T-cell (primary cell): ENCODE measurements at places on chromosomes 13 and 19.

GRCh38 chr13:29227576-29227975, 367.9 kb downstream of the SLC7A1 start:
- DNase-seq: no peak

DNA sequence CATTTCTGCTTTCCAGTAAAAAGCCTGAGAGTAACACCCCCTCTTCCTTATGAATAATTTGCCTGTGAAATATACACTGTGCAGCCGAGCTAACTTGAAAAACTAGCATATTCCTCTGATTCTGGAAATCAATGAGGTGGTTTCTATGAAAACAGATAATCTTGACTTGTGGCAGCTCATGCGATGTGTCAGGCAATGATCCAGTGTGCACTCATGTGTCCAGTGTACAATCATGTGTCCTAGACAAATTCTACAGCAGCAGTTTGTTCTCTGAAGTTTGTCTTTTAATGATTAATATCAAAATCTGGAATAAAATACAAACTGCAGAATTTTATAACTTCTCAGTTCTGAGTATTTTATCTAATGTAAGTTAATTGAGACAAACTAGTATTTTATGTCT, 2213.9 kb upstream of the PCDH20 start:
- DNase-seq: no peak

DNA sequence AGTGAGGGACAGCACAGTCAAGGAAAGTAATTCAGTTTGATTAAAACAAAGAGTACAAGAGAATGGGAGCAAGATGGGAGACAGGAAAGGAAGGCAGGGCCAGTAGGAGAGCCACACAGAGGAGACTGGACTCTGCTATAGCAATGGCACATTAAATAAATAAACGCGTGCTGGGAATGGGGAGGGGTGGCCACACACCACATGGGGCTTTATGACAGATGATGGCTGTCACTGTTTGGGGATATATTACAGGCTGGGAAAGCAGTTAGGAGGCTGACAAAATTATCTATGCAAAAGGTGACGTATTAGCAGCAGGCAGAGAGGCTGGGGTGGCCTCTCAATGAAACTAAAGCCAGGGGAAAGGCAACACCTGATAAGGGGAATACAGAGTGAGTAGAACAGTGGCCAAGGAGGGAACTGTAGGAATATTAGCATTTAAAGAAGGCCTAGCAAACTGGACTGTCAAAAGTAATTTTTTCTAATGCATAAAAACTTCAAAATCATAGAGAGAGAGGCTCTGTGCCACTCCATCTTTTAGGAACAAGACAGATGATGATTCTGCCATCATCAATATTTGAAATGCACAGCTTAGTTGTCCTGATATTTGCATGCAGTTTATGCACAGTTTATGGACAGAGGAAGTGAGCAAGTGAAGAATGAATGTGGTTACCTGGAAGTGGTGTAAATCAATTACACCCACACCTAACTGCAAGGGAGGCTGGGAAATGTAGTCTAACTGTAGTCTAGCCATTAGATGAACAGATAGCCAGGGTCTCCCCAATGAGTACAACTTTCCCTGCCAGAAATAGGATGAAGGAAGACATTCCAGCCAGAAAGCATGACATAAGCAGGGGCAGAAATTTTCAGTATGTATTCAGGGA, 346.5 kb downstream of the FOXO1 start:
- no peak for DNase-seq

DNA sequence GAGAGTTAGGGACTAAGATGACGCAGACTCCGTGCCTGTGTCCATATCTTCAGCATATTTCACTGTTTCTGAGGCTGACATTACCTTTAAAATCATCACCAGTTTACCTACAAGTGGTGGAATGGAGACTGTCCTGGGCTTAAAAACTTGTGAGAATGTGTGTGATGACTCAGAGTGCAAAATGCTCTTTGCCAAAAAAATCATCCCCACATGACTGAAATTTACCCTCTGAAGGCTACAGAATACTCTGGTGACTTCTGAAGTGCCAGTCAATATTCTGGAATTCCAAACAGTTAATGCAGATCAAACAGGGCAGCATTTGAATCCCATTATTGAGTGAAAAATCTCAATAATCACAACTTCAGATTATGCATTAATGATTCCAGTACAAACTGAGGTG, 901.4 kb downstream of the EFNB2 start:
- DNase-seq: no peak

DNA sequence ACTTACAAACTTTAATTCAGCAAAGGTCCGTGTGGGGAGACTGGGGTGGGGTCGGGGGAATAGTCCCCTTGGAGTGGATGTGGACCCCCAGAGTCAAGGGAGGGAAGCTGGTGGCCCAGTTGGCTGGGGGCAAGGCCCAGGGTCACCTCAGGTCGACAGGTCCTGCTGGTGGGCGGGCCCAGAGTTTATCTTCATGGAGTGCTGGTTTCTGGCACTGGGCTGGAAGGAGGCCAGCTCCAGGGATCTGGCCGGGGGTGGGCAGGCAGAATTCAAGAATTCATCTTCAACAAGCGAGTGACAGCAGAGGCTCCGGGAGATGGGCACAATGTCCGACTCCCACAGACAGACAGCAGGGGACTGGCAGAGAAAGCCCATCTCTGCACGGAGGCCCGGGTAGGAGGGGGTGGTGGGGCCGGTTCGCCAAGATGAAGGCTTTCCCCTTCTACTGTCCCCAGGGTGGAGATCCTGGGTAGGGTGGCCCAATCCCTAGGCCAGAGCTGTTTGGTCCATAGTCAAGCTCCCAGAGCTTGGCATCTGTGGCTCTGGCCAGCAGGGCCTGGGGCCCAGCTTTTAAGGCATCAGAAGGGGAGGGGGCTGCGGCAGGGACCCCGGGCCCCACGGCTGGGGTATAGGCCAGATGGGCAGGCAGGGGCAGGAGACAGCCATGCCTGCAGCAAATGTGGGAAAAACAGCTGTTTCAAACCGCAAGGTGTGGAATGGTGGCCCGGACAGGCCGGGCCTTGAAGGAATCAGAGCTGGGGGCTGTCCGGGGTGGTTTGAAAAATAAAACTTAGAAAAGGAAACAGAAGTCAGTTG, 622 bp upstream of the FDX2 start:
- no peak for DNase-seq

GRCh38 chr19:30132343-30133075, 190.5 kb downstream of the URI1 start:
- no peak for DNase-seq

GRCh38 chr19:33458171-33458633, 63.4 kb downstream of the PEPD start:
- no peak for DNase-seq

DNA sequence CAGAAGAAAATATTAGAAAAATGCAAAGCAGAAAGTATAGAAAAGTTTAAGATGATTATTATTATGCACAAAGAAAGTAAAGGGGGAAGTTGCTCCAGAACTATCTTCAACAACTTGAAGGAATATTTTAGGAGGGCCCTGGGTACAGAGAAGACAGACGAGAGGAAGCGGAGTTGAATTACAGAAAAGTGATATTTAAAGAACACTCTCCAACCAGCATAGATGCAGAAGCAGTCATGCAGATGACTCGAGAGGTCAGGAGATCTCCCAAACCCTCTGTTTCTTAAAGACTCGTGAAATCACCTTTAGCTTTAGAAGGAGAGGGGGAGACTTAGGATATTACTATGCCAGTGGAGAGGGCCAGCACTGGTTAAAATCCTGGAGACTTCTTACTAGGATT, 8.5 kb upstream of the SHISA2 start:
- no peak for DNase-seq

GRCh38 chr13:114115191-114115671, 17.2 kb downstream of the RASA3 start:
- no peak for DNase-seq

- no peak for DNase-seq
Measured at GRCh38 chr19:39046037-39046821, 13.9 kb upstream of the FBXO27 start.

DNA sequence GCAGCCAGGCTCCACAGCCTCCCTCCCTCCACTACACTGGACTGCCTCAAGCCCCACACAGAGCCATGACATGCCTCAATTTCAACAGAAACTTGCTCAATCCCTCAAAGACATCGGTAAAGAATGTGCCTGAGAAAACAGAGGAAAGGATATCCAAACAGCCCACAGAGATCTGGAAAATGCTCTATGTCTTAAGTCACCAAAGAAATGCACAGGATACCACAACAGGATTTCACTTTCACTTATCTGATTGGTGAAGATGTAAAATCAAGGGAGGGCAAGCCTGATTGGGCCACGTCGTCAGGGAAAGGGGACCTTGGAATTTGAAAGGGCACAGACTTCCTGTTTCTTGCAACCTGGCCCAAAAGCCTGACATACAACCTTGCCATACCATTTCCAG, 14.2 kb downstream of the CACNA1A start:
- no peak for DNase-seq

DNA sequence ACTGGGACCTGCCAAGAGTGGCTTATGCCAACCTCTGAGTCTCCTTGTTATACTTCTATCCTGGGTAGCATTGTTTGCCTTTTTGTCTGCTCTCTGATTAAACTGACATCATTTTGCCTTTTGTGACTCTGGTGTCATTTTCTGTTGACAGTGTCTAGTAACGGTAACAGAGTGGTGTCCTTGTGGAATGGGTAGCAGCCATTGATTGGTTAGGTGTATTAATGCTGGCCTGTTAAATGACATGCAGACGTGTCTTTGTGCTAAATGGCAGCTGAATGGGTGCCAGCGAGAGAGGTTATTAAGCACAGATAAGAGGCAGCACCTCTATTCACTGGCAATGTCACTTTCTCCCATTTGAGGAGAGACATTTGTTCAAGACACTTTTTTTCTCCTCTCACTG, 1289.4 kb downstream of the PCDH9 start:
- no peak for DNase-seq

GRCh38 chr13:40986101-40986856, 32.8 kb downstream of the ELF1 start:
- DNase-seq: no peak

DNA sequence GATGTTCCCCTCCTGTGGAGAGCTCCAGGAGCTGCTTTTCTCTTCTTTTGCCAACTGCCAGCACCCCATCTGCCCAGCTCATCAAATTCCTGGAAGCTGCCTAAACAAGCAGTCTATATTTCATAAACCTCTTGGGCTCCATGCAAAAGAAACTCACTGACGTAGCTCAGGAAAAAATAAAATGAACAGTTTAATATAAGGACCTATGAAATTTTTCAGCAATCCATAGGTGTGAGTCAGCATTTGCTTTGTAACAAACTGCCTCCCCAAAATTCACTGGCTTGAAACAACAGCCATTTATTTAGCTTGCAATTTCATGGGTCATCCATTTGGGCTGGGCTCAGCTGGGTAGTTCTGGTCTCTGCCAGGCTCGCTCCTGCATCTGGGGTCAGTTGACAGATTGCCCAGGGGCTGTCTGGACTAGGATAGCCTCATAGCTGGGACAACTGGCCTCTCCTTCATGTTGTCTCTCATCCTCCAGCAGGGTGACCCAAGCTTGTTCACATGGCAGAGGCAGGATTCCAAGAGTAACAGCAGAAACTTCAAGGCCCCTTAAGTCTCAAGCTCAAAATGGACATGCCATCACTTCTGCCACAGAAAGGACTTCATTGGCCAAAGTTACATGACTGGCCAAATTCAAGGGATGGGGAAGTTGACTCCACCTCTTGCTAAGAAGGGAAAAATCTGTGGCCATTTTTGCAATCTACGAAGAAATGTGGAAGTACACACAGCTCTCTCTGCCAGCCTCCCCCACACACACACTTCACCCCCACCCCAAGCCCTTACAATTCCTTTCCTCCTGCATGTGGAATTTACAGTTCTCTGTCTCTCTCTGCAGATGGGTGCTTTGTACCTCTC, 7.9 kb upstream of the PVR start:
- DNase-seq: no peak

- DNase-seq: no peak
Measured at GRCh38 chr13:64934569-64935362, 2295.4 kb downstream of the PCDH9 start.

GRCh38 chr19:1728816-1729567, 24.3 kb upstream of the ONECUT3 start:
- no peak for DNase-seq

- no peak for DNase-seq
Measured at GRCh38 chr19:41937525-41938468, 9.5 kb upstream of the ERFL start.

- DNase-seq: no peak
Measured at GRCh38 chr13:21020176-21020575, 41.2 kb downstream of the LATS2 start.

DNA sequence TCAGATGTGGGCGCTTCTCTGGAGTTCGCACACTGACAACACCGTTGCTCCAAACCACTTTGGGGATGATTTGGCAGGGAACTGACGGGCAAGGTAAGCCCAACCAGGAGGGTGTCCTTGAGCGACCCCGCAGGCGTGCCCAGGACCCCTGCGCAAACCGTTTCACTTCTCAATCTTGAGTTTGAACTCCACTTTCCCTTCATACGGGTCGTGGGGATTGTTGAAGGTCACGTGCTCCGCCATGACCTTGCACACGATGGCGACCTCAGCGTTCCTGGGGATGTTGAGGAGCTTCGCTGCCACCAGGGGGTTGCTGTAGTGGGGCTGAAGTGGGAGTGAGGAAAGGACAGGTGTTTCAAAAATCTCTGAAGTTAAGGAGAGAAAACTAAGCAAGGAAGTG, 8.8 kb downstream of the ATP4B start:
- no peak for DNase-seq

- DNase-seq: no peak
Measured at GRCh38 chr19:45355402-45355801, 14.9 kb downstream of the KLC3 start.

GRCh38 chr13:44317752-44318151, 55.9 kb upstream of the SERP2 start:
- DNase-seq: no peak

GRCh38 chr13:42322806-42323205, 50.9 kb downstream of the AKAP11 start:
- no peak for DNase-seq

DNA sequence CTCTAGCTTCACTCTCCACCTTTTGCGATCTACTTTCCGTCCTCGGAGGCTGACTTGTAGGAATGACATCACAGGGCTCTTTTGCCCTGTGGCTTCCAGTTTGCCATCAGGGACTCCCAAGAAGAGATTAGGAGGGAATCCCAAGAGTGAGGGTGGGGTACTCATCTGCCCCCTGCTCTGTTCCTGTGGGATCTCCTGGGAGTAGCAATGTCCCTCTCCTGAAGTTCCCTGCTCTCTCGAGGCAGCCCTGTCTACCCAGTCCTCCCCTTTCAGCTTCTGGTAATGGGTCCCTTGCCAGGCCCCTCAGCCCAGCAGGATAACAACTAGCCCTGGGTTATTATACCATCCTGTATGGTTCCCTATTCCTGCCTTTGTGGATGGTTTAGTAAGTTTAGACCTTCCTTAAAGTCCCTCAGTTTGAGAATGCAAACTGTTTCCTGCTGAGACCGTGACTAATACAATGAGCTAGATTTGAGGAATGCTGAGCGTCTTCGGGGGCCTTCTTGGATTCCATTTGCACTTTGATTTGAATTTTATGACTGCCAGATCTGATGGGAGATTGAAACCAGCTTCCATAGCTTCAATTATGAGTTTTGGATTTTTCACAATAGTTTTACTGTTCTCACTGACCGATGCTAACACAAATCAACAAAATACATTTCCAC, 73.7 kb upstream of the IPO5 start:
- DNase-seq: no peak

DNA sequence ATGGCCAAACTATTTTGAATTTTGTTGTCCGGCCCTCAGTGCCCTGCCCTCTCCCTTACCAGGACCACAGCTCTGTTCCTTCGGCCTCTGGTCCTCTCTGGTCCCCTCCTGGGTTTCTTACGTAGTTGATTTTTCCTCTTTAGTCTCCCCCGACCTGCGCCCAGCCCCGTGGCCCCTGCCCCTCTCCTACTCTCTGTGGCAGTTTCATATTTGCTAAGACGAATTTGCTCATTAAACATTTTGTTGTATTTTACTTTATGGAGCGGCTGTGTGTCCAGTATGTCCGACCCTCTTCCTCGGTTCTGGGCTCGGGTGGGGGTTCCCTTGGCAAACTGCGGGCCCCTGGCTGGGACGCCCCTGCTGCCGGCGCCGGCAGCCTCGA, 576 bp upstream of the EPN1 start:
- no peak for DNase-seq
